Cardiac muscle cell (in vitro differentiated cells and primary cell): ENCODE measurements at places on chromosomes 5 and 9. TPM values are rescaled to one million over a fixed set of nuclear protein-coding genes. Genes with fewer than 3 reads are reported as not detected.
A peak's percentile ranks its signal among the peaks of the same experiment; 100 is the strongest.

The C5 gene
- 0.85 and 1.3 TPM in 2 replicates for total RNA-seq

The TXNDC8 gene
- not detected in 2 replicates for total RNA-seq

The TMEM252 gene
- total RNA-seq = not detected in 2 replicates

The NUDCD2 gene
- 9.2 and 16.5 TPM in 2 replicates for total RNA-seq

The RIC1 gene
- 29.8 and 33.7 TPM in 2 replicates for total RNA-seq

The PKD2L2 gene
- total RNA-seq = not detected in 2 replicates

The SMIM33 gene
- not detected in 2 replicates for total RNA-seq

The PCDHGB6 gene
- 28.7 and 48.6 TPM in 2 replicates for total RNA-seq

The POLR3G gene
- 0.53 and 0.95 TPM in 2 replicates for total RNA-seq

DNA sequence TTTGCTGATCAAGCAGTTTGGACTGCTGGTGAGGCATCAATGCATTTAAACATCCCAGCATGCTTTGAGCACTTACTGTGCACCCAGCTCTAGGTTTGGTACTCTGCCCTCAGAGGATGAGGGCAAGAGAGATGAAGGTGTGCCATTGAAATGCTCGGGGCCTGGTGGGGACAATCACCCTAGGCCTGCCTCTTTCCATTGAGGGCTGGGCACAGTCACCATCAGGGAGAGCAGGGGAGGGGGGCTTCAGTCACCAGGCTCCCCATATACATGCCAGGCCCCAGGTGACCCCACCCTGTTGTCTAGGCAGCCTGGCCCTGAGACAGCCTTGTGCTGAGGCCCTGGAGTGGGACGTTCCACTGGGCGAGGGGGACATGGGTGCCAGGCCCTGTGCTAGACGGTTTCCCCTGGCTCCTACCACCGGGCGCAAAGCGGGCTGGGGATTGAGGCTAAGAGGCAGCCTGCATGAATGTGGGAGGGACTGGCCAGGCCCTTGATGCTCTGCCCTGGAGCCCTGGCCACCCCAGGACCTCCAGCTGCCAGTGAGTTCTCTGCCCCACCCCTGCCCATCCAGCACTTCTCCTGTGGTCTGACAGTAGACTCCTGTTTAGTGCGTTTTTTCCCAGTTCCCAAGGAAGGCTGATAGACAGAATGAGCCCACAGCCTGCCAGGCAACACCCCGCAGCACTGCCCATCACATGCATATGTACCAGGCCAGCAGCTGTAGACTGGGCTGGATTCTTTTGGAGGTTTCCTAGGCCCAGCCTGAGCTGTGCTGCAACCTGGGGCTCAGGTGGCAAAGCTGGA lies 18.9 kb downstream of the TCF7 start:
- peaks cover 5% of the 10 kb centered on the region for H3K36me3 ChIP-seq
- DNase-seq = no peak
- no peak overlapping the region for H3K27ac ChIP-seq
- H3K4me1 ChIP-seq = no peaks in the 10 kb centered on the region
- H3K27me3 ChIP-seq = no peaks in the 10 kb centered on the region
- no peak overlapping the region for H3K4me3 ChIP-seq

- no peak for DNase-seq
- peaks cover 9% of the 10 kb centered on the region for H3K4me1 ChIP-seq
- H3K4me3 ChIP-seq = no peak overlapping the region
- no peaks in the 10 kb centered on the region for H3K27me3 ChIP-seq
Observed at GRCh38 chr9:121718501-121718900, 67.1 kb downstream of the DAB2IP start.

- peaks cover 3% of the 10 kb centered on the region for H3K36me3 ChIP-seq
- DNase-seq = peak; percentile 21
- no peak overlapping the region for H3K27ac ChIP-seq
- H3K4me3 ChIP-seq = no peak overlapping the region
- H3K4me1 ChIP-seq = peaks cover 15% of the 10 kb centered on the region
- H3K27me3 ChIP-seq = no peaks in the 10 kb centered on the region
Observed at GRCh38 chr5:36638056-36638455, 31.6 kb downstream of the SLC1A3 start.

GRCh38 chr5:29337030-29337429 lies 1856.5 kb upstream of the CDH6 start:
- H3K36me3 ChIP-seq = no peaks in the 10 kb centered on the region
- H3K27ac ChIP-seq = no peak overlapping the region
- DNase-seq = no peak
- H3K4me1 ChIP-seq = no peaks in the 10 kb centered on the region
- no peaks in the 10 kb centered on the region for H3K27me3 ChIP-seq
- no peak overlapping the region for H3K4me3 ChIP-seq

GRCh38 chr5:56523790-56524575 lies 290.9 kb upstream of the ANKRD55 start:
- H3K4me3 ChIP-seq = no peak overlapping the region
- H3K27ac ChIP-seq = peak overlapping the region; percentile 34
- peaks cover 11% of the 10 kb centered on the region for H3K4me1 ChIP-seq
- H3K27me3 ChIP-seq = no peaks in the 10 kb centered on the region
- H3K36me3 ChIP-seq = no peaks in the 10 kb centered on the region

DNA sequence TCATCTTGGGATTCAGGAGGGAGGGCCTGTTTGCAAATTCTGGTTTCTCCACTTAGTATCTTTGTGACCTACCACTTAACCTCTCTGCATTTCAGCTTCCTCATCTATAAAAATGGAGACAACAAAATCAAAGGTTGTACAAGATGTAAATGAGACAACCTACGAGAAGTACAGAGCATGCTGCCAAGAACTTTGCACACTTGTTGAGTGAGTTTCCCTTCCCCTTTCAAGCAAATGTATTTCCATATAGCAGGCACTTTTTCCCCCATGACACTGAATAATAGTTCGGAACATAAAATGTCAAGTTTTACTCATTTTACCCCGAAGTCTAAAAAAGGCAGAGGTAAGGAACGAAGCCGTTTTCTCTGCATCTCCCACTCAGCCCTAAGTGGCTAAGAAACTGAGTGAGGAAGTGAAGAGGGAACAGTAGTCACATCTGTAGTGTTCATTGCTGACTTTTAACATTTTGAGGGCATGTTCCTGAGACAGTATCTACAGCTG lies 159.0 kb downstream of the TLE1 start:
- H3K27me3 ChIP-seq = peaks cover 79% of the 10 kb centered on the region
- no peak overlapping the region for H3K4me3 ChIP-seq
- no peak for DNase-seq
- H3K4me1 ChIP-seq = no peaks in the 10 kb centered on the region

GRCh38 chr9:132986114-132986513 lies 7.6 kb downstream of the GFI1B start:
- H3K36me3 ChIP-seq = no peaks in the 10 kb centered on the region
- H3K27me3 ChIP-seq = peaks cover 3% of the 10 kb centered on the region
- no peak overlapping the region for H3K27ac ChIP-seq
- H3K4me3 ChIP-seq = no peak overlapping the region
- H3K4me1 ChIP-seq = peaks cover 5% of the 10 kb centered on the region

DNA sequence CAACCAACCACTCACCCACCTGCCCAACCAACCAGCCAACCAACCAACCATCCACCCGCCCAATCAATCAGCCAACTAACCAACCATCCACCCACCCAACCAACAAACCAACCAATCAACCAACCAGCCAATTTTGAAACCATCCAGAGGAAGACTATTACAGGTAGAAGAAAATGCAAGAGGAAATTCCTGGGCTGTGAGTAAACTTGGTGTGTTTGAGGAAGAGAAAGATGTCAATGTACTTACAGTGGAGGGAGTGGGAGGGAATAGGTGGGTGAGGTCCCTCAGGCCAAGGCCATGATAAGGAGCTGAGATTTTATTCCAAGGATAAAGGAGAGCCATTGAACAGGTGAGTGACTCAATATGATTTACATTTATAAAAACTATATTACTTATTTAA lies 30.4 kb downstream of the C9orf57 start:
- no peaks in the 10 kb centered on the region for H3K36me3 ChIP-seq
- no peak for DNase-seq
- H3K27me3 ChIP-seq = no peaks in the 10 kb centered on the region
- no peak overlapping the region for H3K27ac ChIP-seq
- no peaks in the 10 kb centered on the region for H3K4me1 ChIP-seq
- H3K4me3 ChIP-seq = no peak overlapping the region

- DNase-seq = no peak
- no peak overlapping the region for H3K4me3 ChIP-seq
- no peak overlapping the region for H3K27ac ChIP-seq
- no peaks in the 10 kb centered on the region for H3K36me3 ChIP-seq
Observed at GRCh38 chr5:44312374-44312773, 76.8 kb downstream of the FGF10 start.

GRCh38 chr5:44719856-44720255 lies 88.9 kb upstream of the MRPS30 start:
- DNase-seq = no peak
- H3K36me3 ChIP-seq = no peaks in the 10 kb centered on the region
- no peaks in the 10 kb centered on the region for H3K27me3 ChIP-seq
- H3K4me3 ChIP-seq = no peak overlapping the region
- no peaks in the 10 kb centered on the region for H3K4me1 ChIP-seq

DNA sequence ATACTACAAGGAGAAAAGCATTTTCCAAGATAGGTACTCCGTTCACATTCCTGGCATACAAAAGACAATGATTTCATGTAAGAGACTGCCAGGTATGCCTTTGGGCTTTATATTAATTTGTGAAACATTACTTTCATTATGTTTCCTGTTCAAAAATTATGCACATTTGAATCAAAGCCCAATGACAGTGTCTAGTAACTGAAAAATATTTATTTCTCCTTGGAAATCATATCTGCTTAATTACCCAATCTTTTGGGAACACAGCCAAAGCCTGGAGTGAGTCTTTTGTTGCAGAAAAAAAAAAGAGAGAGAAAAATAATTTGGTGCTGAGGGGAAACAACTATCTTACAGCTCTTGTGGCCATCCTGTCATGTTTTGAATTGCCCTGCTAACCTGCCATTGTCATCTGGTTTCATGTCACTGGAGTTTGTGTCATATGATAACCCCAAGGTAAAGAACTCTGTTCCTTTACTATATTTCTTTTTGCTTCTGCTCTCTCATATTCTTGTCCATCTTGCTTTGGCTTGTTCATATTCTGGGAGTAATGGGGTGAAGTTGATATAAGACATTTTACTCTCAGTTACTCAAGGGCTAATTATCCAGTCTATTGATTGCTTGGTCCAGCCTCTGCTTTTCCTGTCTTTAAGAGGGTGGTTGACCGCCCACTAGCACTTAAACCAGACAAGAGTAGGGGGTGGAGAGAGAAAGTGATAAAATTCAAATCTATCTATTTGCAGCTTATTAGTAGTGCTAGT lies 238.3 kb upstream of the NUDT12 start:
- no peak overlapping the region for H3K4me3 ChIP-seq
- DNase-seq = peak; percentile 73
- no peaks in the 10 kb centered on the region for H3K36me3 ChIP-seq
- H3K27me3 ChIP-seq = no peaks in the 10 kb centered on the region

DNA sequence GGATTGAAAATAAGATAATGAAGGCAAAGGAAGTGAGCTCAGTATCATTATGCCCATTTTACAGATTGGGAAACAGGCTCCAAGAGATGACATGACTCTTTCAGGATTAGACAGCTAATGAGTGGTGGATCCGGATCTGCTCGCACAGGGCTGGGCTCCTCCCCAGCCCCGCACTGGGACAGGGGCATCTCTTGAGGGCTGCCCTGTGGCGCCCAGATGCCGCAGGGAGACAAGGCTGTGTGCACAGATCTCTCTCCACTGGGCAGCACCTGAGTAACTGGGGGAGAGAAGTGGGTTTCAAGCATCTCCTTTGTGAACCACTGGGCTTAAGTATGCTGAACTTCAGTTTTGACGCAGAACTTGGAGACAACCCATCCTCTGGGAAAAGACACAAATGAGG lies 43.9 kb downstream of the ADAMTS2 start:
- no peaks in the 10 kb centered on the region for H3K27me3 ChIP-seq
- H3K36me3 ChIP-seq = no peaks in the 10 kb centered on the region
- H3K4me3 ChIP-seq = no peak overlapping the region
- H3K4me1 ChIP-seq = no peaks in the 10 kb centered on the region

- H3K36me3 ChIP-seq = no peaks in the 10 kb centered on the region
- no peaks in the 10 kb centered on the region for H3K4me1 ChIP-seq
- H3K4me3 ChIP-seq = no peak overlapping the region
- H3K27me3 ChIP-seq = no peaks in the 10 kb centered on the region
- no peak for DNase-seq
Observed at GRCh38 chr5:80607832-80608231, 37.8 kb upstream of the ANKRD34B start.

DNA sequence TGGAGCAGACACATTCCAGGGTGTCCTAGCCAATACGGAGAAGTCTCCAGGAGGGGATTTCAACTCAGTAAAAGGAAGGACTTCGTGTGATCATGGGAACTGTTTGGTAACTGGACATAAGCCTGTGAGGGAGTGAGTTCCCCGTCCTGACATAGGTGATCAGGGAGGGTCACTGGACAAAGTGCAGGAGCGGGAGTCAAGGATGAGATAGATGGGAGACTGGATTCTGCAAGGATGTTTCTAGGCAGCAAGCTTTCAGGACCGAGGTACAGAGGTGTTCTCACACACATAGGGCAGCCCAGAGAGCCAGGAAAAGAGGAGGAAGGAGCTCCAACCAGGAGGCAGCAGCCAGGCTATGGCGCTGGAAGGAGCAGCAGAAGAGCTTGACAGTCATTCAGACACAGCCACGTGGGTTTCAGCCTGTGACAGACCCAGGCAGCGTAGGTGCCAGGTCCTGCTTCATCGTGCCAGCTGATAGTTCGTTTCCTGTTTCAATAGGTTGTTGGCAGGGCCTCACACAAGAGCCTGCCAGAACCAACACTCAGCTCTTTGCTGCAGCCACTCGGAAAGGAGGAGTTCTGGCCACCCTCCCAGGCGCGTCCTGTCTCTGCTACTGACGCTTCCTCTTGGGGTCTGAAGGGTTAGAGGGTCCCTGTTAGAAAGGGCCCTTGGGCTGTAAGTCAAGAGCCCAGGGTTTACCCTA lies 84.1 kb downstream of the AMBP start:
- no peaks in the 10 kb centered on the region for H3K27me3 ChIP-seq
- no peak overlapping the region for H3K27ac ChIP-seq
- peaks cover 3% of the 10 kb centered on the region for H3K36me3 ChIP-seq
- no peak overlapping the region for H3K4me3 ChIP-seq
- H3K4me1 ChIP-seq = no peaks in the 10 kb centered on the region

DNA sequence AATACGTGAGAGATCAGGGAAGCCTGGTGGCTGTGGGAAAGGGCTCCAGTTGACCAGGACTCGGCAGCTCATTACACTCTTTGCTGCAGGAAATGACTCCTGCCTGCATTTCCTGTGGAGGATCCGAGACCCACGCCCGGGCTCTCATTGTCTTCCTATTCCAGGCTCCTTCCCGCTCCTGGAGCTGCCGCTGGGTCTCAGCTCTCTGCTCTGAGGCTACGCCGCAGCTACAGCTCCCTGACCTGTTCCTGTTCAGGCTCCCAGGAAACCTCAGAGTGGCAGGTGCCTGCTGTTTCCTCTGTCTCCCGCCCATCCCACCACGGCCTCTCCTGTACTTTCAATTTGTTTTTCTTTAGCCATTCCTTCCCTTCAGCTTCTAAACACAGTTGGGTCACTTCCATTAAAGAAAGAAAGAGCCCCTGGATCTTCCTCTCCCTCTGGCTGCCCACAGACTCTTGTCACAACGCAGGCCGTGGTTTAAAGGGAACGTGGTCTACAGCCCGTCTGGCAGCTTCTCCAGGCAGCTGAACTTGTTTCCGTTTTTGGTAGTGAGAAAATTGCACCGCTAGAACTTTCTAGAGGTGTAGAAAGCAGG lies 71.5 kb downstream of the IL6ST start:
- no peaks in the 10 kb centered on the region for H3K4me1 ChIP-seq
- H3K27ac ChIP-seq = no peak overlapping the region
- no peaks in the 10 kb centered on the region for H3K36me3 ChIP-seq
- DNase-seq = no peak
- no peak overlapping the region for H3K4me3 ChIP-seq
